ENCODE measurements at places on chromosomes 16 and 17.

DNA sequence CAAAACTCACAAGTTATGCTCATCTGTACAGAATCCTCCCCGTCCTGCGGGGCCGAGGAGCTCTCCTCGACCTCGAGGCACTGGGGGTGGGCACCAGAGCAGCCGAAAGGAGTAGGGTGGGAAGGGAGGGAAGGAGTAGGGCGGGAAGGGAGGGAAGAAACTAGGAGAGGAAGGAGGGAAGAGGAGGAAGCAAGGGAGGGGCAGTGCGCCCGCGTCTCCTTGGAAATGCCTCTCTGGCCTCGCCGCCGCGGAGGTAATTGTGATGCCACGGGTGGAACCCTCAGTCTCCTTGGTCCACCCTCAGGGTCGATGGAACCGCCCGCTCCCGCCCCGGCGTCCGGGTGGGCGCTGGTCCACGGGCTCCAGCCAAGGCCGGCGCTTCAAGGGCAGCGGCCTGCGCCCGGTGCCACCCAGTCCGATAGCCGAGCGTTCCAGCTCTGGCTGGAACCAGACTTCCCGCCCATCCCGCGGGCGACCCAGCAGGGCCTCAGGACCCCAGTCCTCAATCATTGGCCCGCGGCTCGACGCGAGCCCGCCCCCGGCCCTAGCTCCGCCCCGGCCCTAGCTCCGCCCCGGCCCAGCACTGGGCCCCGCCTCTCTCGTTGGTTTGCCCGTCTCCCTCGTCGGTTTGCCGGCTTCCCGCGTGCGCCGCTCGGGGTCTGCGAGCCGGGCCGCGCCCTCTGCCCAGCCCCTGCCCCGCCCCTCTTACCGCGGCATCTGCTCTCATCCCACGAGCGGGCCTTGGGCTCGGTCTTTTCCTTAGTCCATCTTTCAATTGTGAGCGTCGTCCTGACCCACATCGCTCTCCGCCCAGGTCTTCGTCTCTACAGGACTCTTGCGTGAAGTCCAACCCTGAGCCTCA, 596 bp downstream of the PROCA1 start:
- DNase-seq: peak; percentile 75

DNA sequence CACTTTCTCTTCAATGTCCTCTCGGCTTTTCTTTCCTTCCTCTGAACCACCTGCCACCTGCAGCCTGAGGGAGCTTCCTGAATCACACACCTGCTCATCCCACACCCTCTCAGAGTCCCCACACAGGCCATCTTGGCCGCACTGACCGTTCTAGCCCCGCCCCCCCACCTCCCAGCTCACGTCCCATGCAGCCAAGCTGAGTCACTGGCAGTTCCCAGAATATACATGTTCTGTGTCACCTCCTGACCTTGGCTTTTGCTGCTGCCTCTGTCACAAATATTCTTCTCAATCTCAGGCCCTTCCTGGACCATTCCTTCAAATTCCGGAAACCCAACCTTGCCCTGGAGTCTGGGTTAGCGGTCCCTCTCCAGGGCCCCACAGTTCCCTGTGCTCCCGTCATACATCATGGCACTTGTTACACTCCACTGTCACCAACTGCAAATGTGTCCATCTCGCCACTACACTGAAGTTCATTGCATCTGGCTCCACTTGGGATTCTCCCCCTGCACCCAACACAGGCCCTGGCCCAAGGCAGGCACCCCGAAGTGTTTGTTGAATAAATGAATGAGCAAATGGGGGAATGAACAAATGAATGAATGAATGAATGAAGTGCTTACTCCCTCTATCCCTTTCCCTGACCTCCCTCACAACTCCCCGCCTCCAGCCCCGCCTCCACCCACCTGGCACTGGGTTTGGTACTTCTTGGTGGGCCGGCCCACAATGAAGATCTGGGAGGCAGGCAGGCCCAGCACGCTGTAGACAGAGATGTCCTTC, 12.8 kb downstream of the PIMREG start:
- peak; percentile 8 for DNase-seq

- DNase-seq: no peak
These were observed 67.5 kb downstream of the KLHDC4 start for GRCh38 chr16:87698241-87698640.

DNA sequence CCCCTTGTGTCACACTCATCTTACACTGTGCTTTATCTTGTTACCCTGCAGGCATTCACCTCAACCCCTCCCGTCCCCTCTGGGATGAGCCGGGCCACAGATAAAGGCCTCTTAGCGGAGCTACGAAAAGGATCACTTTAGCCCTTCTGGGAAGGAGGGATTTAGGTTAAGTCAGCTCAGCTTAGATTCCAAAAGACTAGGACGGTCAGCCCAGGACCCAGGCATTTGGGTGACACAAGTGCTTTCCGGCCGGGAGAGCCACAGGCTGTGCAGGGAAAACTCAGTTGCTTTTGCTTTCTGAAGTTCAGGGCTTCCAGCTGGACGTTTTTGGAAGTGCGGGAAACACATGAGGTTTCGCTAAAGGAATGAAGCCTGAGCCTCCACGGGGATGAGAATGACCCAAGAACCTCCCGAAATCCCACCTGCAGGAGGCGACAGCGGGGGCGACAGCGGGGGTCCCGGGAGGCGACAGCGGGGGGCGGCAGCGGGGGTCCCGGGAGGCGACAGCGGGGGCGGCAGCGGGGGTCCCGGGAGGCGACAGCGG, 11.6 kb upstream of the METRNL start:
- DNase-seq: no peak

DNA sequence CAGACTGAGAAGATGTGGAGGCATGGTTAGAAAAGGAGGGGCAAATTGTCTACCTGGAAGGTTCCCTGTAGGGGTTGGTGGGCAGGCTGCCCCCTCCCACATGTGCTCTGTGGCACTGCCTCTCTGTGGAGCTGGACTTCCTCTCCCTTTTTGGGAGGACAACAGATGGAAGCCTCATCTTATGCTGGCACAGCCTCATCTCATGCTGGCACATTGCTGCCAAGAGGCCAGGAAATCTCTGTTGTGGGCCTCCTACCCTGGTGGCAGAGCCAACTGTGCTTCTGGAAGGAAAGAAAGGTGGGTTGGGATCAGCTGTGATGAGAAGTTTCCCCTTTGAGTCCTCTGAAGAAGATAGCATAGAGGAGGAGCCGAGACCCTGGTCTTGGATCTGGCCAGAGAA, 19.7 kb upstream of the BRD7 start:
- DNase-seq: no peak

GRCh38 chr17:81939881-81940385, 2.8 kb upstream of the PYCR1 start:
- DNase-seq: no peak

- DNase-seq: no peak
These were observed 154.6 kb downstream of the SEC14L1 start for GRCh38 chr17:77295241-77295853.

DNA sequence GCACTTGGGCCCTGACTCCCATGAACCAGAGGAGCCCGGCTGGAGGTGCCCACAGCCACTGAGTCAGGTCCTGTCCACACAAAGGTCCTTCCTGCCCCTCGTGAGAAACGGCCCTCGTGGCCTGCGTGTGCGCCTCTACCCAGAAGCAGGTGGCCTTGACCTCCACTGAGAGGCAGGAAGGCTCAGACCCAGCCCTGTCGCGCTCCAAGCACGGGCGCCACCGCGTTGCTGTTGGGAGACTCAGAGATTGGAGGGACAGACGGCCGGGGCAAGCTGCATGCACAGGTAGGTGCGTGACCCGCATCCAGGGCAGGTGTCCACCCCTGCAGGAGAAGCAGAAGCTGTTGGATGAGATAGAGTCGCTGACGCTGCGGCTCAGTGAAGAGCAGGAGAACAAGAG, 8.1 kb upstream of the CAPN15 start:
- no peak for DNase-seq

GRCh38 chr17:13874817-13875216, 194.5 kb upstream of the COX10 start:
- DNase-seq: no peak

GRCh38 chr16:55043499-55043898, 112.8 kb downstream of the IRX5 start:
- no peak for DNase-seq

Measured in AG09319 (cell line).